ENCODE measurements at places on chromosomes 6 and 20.
A peak's percentile ranks its signal among the peaks of the same experiment; 100 is the strongest.

GRCh38 chr20:50580016-50580747, 70.0 kb downstream of the PTPN1 start:
- DNase-seq, result no peak

- DNase-seq, result no peak
Measured at GRCh38 chr20:4519534-4519933, 202.2 kb upstream of the PRND start.

- no peak for DNase-seq
Measured at GRCh38 chr20:25015986-25016385, 23.4 kb upstream of the APMAP start.

GRCh38 chr20:24958506-24959385, 9.7 kb downstream of the CST7 start:
- DNase-seq, result no peak

DNA sequence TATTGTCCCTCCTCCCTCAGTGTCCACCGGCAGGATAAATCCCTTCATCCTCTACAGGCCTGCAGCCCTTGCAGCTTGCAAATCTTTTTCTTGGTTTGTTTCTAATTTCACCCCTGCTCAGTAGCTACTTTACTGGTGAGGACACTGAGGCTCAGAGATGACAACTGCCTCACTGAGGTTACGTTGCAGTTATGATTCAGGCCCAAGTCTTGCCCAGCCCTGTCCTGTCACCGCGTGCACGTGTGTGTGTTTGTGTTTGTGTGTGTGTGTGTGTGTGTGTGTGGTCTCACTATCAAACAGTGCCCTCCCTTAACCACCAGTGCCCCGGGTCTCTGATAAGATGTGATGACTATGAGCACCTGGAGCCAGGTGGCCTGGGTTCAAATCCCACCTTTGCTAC, 21.1 kb downstream of the FAM110A start:
- DNase-seq, result no peak

DNA sequence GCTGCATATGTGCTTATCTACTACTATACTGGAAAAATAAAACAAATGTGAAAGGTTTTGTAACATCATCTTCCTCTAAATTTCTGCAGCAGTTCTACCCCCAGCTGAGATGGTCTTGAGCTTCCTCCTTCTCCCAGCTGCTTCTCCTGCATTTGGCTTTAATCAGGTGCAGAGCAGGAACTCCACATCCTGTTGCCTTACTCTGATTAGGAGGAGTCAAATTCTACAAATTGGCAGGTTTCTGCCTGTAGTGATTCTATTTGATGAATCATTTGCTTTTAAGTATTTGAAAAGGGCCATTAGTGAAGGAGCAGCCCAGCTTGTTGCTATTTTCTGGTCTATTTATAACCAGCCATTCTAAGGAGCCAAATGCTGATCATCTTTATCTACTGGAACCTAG, 224.5 kb downstream of the GMDS start:
- no peak for DNase-seq

DNA sequence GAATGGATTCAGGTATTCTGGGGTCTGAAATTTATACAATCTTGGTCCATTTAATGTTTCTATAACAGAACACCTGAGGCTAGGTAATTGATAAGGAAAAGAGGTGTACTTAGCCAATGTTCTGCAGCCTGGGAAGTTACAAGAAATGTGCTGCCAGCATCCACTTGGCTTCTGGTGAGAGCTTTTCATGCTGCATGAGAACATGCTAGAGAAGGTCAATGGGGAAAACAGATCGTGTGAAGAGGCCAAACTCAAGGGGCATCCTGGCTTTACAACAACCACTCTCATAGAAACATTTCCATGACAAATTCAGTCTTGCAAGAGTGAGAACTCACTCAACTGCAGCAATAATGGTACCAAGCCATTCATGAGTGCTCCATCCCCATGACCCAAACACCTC, 16.8 kb downstream of the IL22RA2 start:
- DNase-seq, result no peak

DNA sequence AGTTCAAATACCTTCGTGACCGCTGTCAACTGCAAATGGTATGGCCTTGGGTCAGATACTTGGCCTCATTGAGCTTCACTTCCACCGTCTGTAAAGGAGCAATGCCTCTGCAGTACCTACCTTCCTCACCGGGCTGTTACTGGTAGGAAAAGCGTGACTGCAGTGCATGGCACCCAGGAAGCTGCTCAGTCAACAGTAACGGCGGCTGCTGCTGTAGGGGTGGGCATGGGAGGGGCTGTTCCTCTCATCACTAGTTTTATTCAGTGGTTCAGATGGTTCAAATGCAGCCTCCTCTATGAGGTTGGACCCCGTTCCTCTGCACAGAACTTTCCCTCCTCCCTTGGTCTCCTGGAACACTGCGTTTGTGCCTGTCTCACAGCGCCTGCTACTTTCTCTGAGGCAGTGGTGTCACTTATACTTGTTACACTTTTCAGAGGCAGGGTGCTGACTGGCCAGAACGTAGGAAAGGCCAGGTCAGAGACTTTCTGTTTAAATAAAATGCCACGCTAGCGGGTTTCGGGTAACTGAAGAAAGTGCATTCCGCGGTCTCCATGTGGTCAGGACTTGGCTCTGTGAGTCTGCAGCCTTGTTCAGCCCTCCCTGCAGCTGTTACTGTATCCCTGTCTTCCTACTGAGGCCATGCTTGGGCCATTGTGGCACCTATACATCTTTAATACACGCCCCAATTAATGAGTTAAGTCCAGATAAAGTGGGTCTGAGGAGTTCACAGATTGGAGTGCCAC, 279.6 kb downstream of the NRN1 start:
- no peak for DNase-seq

GRCh38 chr20:1687053-1687452, 29.5 kb upstream of the SIRPG start:
- DNase-seq, result no peak

DNA sequence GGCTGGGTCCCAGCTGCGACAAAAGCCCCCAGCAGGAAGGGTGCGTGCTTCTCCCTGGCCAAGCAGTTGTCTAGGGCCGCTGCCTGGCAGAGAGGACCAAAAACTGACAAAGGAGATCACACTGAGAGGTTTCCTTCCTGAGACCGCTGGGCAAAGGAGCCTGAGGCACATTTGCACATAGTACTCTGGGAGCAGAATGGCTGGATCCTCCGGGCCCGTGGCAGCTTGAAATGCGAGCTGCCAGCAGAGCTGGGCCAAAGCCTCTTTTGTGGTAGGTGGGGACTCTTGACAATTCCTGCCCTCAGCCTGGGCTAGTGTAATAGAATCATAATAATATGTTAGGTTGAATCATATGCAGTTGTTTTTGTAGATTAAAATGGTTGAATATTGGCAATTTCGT, 33.1 kb upstream of the RNF8 start:
- DNase-seq, result no peak

DNA sequence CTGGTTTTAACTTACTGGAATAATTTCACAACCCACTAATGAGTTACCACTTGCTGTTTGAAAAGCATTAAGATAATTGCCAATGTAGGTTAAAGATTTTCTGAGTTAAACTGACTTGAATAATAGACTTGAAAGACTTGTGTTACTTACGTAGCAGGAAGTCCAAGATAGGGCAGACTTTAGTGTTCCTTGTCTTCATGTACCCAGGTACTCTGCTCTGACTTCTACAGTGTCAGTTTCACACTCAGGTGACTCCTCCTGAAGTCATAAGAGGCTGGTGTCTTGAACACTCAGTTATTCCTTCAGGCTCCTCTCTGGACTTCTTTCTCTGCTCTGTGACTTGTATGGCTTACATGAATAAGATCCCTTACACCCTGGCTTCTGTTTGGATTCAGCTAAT, 76.3 kb upstream of the SGK1 start:
- no peak for DNase-seq

GRCh38 chr6:141123049-141123448, 1009.7 kb upstream of the GJE1 start:
- no peak for DNase-seq

- DNase-seq, result no peak
Measured at GRCh38 chr6:109800771-109801170, 109.7 kb downstream of the FIG4 start.

- DNase-seq, result no peak
Measured at GRCh38 chr20:49658508-49658907, 55.2 kb downstream of the B4GALT5 start.

DNA sequence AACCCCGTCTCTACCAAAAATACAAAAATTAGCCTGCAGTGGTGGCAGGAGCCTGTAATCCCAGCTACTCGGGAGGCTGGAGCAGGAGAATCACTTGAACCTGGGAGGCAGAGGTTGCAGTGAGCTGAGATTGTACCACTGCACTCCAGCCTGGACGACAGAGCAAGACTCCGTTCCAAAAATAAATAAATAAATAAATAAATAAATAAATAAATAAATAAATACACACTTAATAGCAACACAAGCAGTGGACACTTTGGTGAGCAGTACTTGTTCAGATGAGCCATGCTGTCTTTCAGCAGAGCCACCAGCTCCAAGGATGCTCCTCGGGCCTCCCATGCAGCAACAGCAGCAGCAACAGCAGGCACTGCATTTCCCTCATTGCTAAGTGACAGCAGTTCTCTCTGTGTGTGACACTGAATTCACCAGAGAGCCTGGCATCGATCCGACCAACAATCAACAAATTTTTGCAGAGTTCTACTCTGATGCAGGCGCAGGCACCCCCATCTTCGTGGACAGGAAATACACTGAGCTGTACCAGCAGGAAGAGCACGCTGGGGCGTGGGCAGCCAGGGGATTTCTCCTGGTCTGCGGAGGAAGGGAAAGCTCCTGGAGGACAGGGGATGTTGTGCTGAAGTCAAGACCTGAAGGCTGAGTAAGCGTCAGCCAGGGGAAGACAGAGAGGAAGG, 54.0 kb upstream of the SNX9 start:
- DNase-seq, result no peak

GRCh38 chr20:51354769-51355319, 187.7 kb downstream of the NFATC2 start:
- no peak for DNase-seq

- peak; percentile 38 for DNase-seq
Measured at GRCh38 chr6:112180095-112180820, 74.1 kb downstream of the LAMA4 start.

DNA sequence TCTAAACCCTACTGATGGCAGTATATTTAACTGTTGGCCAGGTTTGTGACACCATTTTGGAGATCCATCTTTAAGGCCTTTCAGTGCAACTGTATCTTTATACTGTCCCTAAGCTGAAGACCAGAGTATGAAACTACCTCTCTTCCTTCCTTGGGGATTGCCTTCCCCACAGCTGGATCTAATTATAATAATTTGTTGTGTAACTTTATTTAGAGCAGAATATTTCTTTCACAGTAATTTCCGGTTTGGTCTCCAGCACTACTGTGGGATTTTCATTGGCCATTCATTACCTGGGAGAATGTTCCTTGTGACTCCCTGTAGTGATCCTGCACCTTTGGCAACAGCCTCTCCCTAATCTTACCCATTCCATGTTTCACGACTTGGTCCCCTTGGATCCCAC, 75.2 kb downstream of the AKAP7 start:
- no peak for DNase-seq

DNA sequence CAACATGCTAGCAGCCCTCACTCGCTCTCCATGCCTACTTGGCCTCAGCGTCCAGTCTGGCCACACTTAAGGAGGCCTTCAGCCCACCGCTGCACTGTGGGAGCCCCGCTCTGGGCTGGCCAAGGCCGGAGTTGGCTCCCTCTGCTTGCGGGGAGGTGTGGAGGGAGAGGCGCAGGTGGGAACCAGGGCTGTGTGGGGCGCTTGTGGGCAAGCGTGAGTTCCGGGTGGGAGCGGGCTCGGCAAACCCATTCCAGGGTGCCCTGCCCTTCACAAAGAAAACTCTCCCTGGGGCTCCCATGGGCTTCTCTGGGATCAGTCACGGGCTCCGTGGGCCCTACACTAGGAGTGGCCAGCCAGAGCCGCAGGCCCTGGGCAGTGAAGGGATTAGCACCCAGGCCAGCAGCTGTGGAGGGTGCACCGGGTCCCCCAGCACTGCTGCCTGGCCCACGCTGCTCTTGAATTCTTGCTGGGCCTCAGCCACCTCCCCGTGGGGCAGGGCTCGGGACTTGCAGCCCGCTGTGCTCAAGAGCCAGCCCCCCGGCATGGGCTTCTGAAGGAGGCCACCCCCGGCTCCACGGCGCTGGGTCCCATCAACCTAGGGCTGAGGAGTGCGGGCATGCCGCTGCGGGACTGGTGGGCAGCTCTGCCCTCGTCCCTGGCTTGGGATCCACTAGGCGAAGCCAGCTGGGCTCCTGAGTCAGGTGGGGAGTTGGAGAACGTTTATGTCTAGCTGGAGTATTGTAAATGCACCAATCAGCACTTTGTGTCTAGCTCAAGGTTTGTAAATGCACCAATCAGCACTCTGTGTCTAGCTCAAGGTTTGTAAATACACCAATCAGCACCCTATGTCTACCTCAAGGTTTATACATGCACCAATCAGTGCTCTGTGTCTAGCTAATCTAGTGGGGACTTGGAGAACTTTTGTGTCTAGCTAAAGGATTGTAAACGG, 273.6 kb upstream of the SULF2 start:
- DNase-seq, result no peak

DNA sequence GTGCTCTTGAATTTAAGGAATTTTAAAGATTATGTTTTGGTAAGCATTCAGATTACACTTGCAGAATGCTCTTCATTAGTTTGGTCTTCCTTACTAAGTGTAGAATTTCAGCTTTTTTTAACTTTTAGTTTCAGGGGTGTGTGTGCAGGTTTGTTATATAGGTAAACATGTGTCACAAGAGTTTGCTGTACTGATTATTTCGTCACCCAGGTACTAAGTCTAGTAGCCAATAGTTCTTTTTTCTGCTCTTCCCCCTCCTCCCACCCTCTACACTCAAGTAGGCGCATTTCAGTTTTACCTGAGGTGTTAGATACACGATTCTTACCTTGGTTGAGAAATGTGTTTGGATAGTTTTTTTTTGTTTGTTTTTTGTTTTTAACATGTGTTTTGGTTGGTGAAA, 68.3 kb downstream of the AFG1L start:
- DNase-seq, result no peak

GRCh38 chr6:37878150-37878710, 58.7 kb downstream of the ZFAND3 start:
- no peak for DNase-seq

DNA sequence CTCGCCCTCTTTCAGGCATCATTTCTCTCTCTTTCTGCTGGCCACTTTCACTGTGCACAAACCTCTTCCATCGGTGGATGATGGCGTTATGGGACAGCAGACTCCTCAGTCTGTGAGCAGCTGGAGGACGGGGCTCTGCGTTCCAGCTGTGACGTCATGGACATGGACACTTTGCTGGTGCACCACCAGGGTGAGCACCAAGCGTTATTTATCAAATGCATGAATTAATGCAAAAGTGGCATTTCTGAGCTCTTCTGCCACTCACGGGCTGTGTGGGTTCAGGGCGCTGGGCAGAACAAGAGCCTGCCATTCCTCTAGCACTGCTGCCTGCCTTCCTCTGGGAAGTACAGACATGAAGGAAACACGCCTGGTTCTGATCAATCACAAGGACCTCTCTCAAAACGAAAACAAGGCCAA, 82.9 kb upstream of the MPC1 start:
- DNase-seq, result no peak

- no peak for DNase-seq
Measured at GRCh38 chr6:170224694-170225660, 65.9 kb downstream of the DLL1 start.

GRCh38 chr6:24355393-24355792, 2.5 kb downstream of the DCDC2 start:
- DNase-seq, result no peak
